ENCODE measurements at places on chromosomes 7 and 10.

GRCh38 chr10:66187053-66187733 lies 738.6 kb upstream of the LRRTM3 start:
- no peak for DNase-seq

- no peak for DNase-seq
Measured at GRCh38 chr10:114379631-114380041, 24.7 kb downstream of the AFAP1L2 start.

GRCh38 chr10:45379891-45380540 lies 6.0 kb downstream of the ALOX5 start:
- no peak for DNase-seq

- DNase-seq: no peak
Measured at GRCh38 chr7:684416-684815, 42.1 kb upstream of the DNAAF5 start.

- no peak for DNase-seq
Measured at GRCh38 chr10:129411772-129412171, 55.3 kb upstream of the MGMT start.

DNA sequence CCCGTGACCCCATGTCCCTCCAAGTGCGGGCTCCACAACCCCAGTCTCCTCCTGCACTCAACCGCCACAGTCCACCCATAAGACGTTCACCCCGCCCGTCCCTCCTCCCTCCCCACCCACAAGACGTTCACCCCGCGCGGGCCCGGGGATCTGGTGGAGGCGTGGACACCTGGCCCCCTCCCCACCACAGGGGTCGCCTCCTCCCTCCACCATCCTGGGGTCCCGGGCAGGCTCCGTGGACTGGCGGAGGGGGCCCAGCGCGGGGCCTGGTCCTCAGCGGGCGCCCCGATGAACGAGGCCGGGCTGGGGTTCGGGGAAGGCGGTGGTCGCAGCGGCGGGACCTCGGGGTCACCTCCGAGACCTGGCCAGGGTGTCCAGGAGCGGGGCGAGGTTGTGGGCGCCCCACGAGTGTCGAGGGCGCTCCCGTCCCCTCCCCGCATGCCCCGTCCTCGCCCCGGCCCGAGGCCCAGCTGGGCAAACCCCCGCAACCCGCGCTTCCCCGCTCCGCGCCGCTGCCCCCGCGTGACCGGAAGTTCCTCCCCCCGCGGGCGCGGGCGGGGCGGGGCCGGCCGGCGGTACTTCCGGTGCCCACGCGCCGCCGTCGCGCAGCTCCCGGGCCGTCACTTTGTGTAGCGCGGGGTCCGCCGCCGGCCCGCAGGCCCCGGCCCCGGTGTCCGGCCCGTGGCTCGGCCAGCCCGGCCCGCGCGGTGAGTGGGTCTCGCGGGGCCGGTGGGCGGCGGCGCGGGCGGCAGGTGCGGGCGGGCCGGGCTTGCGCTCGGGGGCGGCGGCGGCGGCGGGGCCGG lies at the start of gene ZNF316:
ZNF316 (plus strand) TSS at position 578 of the 803 bp plus-strand sequence. CDS start 5,092 bp downstream, outside the sequence.
- no peak for DNase-seq

DNA sequence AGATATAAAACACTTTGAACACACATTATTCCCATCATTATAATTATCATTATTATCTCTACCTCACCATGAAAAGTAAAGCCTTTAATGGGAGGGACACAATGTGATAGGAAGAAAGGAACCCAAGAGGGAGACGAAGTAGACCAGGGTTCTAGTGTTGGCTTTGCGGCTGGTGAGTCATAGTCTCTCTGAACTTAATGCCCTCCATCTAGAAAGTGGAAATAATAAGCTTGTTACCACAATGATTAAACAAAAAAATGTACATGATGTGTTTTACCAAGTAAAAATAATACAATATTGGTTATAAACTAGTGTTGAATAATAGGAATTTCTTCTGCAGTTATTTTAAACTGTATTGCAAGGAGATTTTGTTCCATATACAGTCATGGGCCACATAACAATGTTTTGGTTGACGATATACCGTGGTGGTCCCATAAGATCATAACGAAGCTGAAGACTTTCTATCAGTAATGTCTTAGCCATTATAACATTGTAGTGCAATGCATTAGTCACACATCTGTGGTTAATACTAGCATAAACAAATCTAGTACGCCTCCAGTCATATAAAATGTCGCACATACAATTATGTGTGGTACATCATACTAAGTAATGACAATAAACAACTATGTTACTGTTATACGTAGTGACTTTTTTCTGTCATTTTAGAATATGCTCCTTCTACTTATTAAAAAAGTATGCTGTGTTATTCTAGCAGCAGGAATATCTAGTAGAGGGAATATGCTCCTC lies 450.6 kb upstream of the SORCS1 start:
- no peak for DNase-seq

DNA sequence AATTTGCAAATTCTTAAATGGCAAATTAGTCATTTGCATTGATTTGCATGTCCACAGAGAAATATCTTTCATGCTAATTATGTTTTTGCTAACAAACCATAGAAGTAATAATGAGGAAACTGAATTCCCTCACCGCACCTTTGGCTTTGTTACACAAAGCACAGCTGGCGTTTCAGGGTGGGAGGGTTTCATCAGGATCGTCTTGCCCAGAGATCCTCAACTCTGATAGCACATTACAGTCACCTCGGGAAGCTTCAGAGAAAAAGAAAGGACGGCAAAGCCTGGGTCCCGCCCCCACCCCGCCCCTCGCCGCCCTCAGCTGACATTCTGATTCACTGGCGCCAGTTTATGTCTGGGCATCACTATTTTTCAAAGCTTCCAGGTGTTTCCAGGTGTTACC lies 119.4 kb downstream of the PTPRN2 start:
- DNase-seq: no peak

Measured in stimulated activated CD8-positive, alpha-beta memory T cell treated with anti-CD3 and anti-CD28 coated beads, Interleukin-15, amount 100 ng/mL, for 1 hour (primary cell).